DMS79 treated with DMSO at 0.1 percent for 48 hours (cell line): ENCODE measurements at places on chromosomes 16 and 17.

- no peak for DNase-seq
These were observed 13.5 kb downstream of the ELAC2 start for GRCh38 chr17:13004336-13004735.

GRCh38 chr17:9239246-9239792 lies 218.0 kb downstream of the NTN1 start:
- no peak for DNase-seq

DNA sequence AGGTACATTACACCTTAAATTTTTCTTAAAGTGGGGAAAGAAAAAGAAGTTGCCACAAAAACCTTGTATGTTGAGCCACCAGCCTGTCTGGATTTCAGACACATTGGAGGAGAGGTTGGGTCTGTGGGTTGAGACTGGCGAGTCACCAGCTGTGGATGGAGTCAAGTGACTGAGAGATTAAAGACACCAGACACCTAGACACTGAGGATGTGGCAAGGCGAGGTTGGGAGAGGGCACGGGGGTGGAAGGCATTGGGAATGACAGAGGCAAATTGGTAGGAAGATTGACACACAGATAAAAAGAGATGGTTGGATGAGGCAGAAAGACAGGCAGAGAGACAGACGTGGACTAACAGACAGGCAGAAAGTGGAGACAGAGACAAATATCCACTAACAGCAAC lies 49.6 kb downstream of the KCNJ12 start:
- DNase-seq: no peak

- no peak for DNase-seq
These were observed 165.2 kb upstream of the CHMP6 start for GRCh38 chr17:80826346-80826954.

- no peak for DNase-seq
These were observed 45.8 kb downstream of the STAT3 start for GRCh38 chr17:42342242-42343008.

DNA sequence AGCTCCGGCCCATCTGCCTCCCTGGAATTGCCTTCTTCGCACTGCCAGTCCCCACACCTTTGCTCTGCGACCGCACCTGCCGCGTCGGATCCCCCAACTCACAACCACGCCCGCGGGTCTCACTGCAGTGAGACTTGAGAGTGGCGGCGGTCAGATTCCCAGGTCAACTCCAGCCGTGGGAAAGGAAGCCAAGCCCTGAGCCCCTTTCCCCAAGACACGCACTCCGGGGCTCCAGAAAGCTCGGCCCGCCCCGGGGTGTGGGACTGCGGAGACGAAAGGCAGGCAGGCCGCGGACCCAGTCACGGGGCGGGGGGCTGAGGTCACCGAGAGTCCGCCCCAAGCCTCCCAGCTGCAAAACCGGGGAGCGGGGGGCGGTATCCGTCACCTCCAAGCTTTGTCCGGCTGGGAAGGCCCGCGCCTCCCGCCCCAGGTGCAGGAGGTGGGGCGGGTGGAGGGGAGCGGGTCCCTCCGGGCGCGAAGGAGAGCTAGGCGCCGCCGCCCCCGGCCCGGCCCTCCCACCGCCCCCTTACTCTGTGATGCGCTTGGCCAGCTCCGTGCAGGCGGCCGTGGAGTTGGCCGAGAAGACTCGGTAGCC lies 615 bp downstream of the PRPSAP1 start:
- DNase-seq: peak; percentile 11

- DNase-seq: no peak
These were observed 227.3 kb downstream of the WWOX start for GRCh38 chr16:78326731-78327130.

GRCh38 chr17:29179232-29180033 lies 765 bp downstream of the MYO18A start:
- DNase-seq: peak; percentile 62
